ENCODE measurements at places on chromosomes 16 and 17. TPM values are rescaled to one million over a fixed set of nuclear protein-coding genes. Genes with fewer than 3 reads are reported as not detected.
A peak's percentile ranks its signal among the peaks of the same experiment; 100 is the strongest.

GRCh38 chr16:51473091-51473490 lies 322.0 kb upstream of the SALL1 start:
- DNase-seq = no peak

DNA sequence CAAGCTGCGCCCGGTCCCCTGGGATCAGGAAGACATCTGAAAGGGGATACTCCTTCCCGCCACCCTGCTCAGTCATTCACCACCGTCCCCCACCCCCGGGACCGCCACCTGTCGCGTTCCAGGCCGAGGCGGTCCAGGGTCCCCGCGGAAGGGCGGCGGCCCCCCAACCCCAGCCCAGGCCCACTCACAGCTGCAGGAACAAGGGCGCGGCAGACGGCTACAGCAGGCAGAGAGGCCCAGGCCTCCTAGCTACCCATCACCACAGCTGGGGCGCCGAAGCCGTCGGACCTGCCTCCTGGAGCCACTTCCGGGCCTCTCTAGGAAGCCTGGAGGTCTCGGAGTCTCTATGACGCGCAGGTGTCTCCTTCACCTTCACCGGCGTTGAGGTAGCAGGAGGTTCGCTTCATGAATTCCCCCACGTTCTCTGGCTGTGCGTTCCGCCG lies at the start of gene SDR42E1:
TSS of gene SDR42E1 (minus strand) at position 272 of the 443 bp plus-strand sequence. CDS start 10,612 bp downstream, outside the sequence.
- no peak for DNase-seq

DNA sequence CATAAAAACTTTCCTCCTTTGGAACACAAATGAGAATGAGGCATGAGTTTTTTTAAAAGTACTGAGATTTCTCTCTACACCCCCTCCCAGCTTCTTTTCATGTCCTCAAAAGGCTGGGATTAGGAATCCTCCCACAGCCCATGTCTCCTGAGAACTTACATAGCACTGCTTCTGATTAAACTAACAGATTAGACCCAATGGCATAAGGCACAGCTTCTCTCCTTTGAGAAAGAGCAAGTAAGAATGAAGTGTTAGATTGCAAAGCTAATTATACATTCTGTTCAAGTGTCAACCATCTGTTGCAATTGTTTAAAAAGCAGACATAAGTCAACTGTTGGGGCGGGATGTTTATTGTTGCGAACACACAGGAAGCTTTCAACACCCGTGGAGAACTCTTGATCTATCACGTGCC lies 715.1 kb downstream of the CDH11 start:
- DNase-seq = no peak

- DNase-seq = no peak
Observed at GRCh38 chr16:85557083-85557970, 55.8 kb upstream of the GSE1 start.

DNA sequence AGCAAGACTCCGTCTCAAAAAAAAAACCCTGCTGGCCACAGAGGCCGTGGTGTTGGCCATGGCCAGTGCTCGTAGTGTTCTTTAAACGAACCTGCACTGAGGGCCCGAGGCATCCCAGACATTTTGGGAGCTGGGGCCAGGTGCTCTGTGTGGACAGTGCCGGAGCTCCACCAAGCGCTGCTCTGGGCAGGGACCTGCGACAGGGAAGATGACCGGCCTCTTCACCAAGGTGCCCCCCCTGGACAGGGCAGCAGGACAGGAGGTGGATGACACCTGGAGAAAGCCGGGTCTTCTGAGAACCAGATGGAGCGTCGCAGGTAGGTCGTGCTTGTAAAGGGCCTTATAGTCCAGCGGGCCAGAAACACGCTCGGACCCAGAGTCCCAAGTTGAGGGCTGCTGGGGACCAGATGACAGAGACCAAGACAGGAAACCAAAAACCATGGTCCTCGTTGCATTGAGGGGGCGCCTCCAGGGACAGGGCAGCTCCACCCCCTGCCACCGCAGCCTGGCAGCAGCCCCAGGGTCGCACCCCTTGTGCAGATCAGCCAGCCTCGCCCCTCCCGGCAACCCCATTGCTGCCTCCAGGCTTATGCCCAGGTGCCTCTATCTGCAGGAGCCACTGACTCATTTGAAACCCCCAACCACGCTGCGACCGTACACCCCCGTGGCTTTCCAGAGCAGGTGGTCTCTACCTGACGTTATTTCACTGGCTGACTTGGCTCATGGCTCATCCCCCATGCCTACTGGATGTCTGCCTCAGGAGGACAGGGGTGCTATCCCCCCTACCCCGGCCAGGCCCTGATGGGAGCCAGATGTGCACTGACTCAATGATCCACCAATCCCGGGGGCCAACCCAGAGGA lies 4.2 kb upstream of the NTN3 start:
- no peak for DNase-seq

DNA sequence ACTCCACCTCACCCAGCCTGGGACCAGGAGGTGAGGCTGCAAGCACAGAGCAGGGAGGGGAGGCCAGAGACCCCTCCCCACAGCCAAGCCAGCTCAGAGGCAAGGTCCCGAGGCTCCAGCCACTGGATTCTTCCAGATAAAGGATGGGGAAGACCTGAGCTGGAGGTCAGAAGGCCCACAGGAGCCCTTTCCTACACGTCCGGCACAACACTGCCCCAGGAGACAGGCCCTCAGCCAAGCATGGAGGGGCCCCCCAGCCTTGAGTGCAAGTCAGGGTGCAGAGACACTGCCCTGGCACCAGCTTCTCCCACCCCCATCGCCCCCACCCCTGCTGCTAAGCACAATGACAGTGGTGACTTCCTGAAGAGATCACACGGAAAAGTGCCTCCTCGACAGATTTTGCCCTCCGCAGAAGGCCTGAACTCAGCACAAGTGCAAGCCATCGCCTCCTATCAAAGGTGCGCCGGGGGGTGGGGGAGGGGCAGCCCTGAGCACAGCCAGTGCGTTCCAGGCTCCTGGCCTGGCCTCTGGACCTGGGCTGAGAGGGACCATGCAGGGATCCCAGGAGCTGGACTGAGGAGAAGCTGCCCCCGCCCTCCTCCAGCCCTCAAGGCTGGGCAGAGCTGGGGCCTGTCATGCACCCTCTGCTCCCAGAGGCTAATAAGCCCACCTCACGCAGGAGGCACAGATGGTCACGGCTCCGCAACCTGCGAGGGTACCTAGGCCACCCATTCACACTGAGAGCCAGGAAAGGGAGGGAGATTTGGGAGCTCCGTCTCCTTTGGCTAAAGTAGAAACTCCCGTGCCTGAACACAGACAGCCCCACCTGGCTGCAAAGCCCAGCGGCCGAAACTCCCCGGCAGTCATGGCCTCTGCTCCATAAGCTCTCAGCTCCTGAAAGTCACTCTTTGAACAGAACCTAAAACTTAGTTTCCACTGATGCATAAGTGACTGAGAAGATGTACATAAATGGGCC lies 2.7 kb downstream of the MAFG start:
- DNase-seq = no peak

DNA sequence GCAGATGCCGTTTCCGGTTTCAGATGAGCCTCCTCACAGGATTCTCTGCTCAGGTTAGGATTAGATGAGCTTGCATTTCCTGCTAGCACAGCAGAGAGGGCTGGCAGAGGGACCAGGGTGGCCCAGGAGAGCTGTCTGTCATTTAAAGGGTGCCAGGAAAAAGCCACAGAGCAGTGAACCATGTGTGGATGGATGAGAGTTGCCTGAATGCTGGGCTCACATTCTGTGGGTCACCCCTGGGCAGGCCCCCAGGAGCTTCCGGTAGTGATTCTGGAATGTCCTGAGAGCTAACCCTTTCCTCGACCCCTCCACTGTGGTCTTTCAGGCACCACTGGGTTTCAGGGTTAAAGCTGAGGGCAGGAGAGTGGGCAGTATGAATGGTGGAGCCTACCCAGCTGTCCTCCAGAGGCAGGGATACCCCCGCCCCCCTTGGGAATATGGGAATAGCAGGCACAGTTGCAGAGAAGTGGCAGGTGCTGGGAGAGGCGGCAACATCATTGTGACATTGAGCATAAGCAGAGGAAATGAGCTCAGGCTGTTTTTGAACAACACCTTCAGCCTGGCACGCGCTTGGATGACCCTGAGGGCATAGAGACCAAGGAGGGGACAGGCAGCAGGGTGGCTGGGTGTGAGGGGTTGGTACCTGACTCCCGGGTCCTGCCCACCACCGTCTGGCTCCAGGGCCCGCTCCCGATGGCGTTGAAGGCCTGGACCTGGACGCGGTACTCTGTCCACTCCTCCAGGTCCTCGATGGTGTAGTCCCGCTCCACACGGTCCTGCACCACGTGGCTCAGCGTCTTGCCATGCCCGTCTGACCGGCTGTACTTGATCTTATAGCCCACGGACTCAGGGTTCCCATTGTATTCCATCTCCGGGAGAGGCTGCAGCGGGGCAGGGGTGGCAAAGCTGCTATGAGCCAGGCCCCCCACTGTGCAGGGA lies 83.0 kb upstream of the CDC42EP4 start:
- no peak for DNase-seq

GRCh38 chr17:58353389-58353825 lies 1.4 kb upstream of the SUPT4H1 start:
- no peak for DNase-seq

GRCh38 chr17:82153745-82154375 lies 55.8 kb upstream of the FASN start:
- peak; percentile 56 for DNase-seq

DNA sequence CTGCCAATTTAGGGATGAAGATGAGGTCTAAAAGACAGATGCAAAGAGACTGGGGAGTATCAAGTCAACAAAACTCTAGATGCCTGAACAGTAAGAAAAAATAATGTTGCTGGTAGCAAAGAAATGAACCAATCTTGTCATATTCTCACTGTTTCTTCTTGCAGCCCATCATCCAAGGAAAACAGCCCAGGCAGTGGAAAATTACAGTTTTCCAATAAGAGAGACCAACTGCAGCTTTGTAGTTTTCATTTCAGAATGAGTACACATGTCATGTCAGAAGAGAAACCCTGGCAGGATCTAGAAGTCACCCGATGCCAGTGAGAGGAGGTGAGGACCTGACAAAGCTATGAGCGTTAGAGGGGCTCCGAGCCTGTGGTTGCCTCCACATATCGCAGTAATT lies 500.4 kb upstream of the PSMD7 start:
- DNase-seq = no peak

GRCh38 chr17:38672788-38673706 lies 1.7 kb downstream of the EPOP start:
- DNase-seq = no peak

GRCh38 chr17:83103200-83103942 lies 24.0 kb downstream of the METRNL start:
- peak; percentile 62 for DNase-seq

GRCh38 chr17:77887110-77887463 lies 71.4 kb upstream of the TNRC6C start:
- no peak for DNase-seq

DNA sequence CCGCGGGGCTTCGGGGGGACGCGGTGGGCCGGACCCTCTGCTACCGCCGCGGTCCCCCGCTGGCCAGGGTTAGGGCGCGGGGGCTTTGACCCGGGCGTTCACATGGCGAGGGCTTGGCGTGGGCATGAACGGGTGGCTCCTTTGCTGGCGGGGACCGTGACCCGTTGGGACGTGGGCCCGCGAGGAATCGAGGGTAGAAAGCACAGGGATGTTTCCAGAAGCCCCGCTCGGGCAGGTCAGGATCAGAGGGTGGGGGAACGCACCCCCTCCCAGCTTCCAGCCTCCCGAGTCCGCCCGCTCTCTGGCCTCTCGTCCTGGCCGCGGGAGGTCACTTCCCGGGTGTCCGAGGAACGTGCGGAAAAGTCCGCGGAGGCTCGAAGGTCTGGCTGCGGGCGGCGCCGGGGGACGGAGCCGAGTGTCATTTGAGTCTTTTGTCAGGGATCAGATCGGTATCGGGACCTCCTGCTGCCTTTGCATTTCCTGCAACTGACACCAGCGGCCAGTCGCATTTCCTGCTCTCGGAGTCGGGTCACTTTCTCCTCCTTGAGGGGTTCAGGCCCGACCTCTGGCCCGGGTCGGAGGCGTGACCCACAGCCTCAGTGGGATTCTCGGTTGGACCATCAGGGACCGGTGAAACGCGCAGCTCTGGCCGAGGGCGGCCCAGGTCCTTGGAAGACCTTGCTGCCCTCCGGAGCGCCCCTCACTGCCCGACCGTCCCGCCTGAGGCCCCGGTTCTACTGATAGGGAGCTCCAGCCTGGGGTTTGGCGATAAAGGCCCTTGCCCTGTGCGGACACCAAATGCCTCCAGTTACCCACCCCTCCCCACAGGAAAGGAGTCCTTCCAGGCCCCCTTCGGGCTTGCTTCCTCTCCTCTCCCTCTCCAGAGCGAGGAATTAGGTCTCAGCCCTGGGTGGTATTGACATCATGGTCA lies 702 bp upstream of the WNT3 start:
- no peak for DNase-seq

GRCh38 chr16:88936556-88937205 lies 40.3 kb downstream of the CBFA2T3 start:
- DNase-seq = no peak

DNA sequence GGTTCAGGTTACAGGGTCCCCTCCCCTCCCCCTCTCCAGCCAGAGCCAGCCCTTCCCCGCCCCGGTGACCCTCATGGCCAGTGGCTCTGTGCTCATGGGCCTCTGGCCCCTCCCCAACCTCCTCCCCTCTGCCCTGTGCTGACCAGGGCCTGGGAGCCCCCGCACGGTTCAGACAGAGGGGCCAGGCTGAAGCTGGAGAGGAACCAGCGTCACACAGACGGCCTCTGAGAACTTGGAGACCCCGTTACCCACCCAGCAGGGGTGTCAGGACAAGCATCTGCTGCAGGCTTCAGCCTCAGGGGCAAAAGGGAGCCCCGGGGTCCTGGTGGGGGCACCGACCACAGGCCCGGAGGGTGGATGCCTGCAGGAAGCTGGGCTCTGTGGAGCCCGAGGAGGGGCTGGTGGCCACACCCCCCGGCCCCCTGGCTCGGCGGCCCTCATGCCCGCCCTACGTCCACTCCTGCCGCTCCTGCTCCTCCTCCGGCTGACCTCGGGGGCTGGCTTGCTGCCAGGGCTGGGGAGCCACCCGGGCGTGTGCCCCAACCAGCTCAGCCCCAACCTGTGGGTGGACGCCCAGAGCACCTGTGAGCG lies at the start of gene WFIKKN1:
TSS of gene WFIKKN1 (plus strand) at position 171 of the 591 bp plus-strand sequence. CDS start at position 440, 269 bp downstream.
- no peak for DNase-seq

DNA sequence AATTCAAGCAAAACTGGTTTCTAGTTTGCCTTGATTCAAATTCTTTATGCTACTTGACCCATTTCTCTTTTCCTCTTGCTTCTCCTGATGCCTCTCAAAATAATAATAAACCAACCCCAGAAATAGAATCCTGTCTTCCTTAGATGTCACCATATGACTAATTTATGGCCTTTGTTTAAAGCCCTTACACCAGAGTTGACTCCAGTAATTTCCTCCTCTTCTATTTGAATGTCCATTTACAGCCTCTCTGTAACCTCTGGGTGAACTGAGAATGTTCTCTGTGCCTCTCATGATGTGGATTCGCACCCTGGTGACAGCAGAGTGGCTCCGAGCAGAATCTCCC lies 31.5 kb downstream of the ZFHX3 start:
- DNase-seq = peak; percentile 29

LAT gene
- 6.6 TPM for total RNA-seq

KRTAP4-1 gene
- not detected for total RNA-seq

ZNF263 gene
- total RNA-seq = 20.8 TPM

PIK3R6 gene
- not detected for total RNA-seq

KRT20 gene
- not detected for total RNA-seq

DRC7 gene
- total RNA-seq = 0.13 TPM

MYH2 gene
- not detected for total RNA-seq

KRTAP2-2 gene
- not detected for total RNA-seq
